ENCODE measurements at places on chromosomes 5 and 9.

GRCh38 chr5:43699910-43700309, 96.9 kb downstream of the NNT start:
- no peak for DNase-seq

GRCh38 chr9:13816837-13817236, 497.1 kb downstream of the NFIB start:
- DNase-seq: no peak

- no peak for DNase-seq
These were observed 20.5 kb downstream of the SRFBP1 start for GRCh38 chr5:121982146-121982892.

GRCh38 chr5:83895860-83896259, 175.2 kb upstream of the HAPLN1 start:
- no peak for DNase-seq

GRCh38 chr9:10538073-10538472, 74.7 kb downstream of the PTPRD start:
- DNase-seq: no peak

- DNase-seq: no peak
These were observed 24.2 kb downstream of the SLC1A1 start for GRCh38 chr9:4514252-4515128.

GRCh38 chr9:31103836-31104235, 1280.6 kb upstream of the ACO1 start:
- no peak for DNase-seq

DNA sequence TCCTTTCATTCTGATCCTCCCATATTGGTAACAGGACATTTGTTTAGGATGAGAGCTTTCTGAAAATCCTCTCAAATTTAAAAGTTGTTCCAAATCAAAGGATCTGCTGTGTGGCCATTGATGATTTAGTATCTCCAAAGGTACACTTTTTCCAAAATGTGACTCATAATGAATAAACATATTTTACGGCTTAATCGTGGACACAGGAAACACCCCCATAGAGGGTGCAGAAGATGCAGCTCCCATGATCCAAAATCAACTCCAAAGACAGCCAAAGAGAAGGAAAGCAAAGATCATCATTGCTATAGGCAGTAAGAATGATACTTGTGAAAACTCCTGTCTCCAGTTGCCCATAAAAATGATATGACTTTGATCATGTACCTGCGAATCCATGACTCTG, 239.7 kb downstream of the PIK3R1 start:
- no peak for DNase-seq

GRCh38 chr9:133493845-133494540, 15.1 kb upstream of the SLC2A6 start:
- no peak for DNase-seq

DNA sequence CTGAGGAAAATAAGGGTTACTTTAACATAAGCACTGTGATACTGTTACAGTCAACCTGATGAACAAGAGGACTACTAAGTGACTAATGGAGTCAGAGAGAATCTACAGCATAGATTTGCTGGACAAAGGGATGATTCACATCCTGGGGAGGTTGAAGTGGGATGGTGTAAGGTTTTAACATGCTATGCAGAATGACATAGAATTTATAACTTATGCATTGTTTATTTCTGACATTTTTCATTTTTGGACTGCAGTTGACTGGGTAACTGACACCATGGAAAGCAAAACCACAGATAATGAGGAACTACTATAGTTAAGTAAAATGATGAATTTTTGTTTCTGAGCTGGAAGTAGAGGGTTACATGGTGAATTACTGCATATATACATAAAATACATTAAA, 389.2 kb downstream of the MAT2B start:
- no peak for DNase-seq

- DNase-seq: no peak
These were observed 16.5 kb downstream of the TPPP start for GRCh38 chr5:676699-677076.

GRCh38 chr9:110334871-110335270, 2.8 kb downstream of the TXNDC8 start:
- no peak for DNase-seq

DNA sequence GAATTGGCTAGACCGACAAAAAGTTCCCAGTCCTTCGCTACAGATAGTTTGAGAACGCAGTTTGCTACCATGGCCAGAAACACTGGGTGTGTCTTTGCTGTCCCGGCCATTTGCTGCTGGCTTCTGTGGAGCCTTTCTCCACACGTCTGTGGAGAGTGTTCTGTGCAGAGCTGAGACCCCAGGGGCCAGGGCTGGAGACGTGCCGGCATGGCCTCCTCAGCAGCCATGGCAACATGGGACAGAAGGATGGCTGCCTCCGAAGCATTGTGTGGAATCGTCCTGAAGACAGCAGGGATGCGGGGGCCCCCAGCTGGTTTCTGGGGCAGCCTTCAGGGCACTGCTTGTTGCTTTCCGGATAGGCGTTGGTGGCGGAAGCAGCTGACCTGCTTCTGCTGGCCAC, 142.8 kb downstream of the GADD45G start:
- DNase-seq: no peak

GRCh38 chr9:134267305-134267880, 58.9 kb upstream of the RXRA start:
- DNase-seq: no peak

DNA sequence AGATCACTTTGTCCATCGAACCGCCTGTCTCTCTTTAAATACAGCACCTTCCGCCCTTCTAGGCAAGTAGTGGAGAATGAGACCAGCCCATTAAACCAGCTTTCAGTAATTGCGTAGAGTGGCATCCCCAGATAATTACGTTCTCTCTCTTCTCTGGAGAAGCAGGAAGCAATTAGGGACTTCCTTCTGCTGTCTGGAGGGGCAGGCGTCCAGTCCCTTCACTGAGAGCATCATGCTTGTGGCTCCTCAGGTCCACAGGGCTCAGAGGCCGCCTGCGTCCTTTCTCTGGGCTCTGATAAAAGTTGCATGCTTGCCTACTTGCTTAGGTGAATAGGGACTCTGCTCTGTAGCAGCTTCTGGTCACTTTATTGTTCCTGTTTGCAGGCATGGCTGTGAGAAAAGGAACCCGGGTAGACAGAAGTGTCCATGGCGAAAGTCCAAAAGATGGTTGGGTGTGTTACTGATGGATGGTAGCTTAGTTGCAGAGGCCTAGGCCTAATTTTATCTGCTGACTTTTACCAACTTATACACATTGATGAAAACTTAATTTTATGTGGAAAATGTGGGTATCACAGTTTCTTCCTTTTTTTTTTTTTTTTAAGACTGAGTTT, 299.1 kb upstream of the PANK3 start:
- no peak for DNase-seq

DNA sequence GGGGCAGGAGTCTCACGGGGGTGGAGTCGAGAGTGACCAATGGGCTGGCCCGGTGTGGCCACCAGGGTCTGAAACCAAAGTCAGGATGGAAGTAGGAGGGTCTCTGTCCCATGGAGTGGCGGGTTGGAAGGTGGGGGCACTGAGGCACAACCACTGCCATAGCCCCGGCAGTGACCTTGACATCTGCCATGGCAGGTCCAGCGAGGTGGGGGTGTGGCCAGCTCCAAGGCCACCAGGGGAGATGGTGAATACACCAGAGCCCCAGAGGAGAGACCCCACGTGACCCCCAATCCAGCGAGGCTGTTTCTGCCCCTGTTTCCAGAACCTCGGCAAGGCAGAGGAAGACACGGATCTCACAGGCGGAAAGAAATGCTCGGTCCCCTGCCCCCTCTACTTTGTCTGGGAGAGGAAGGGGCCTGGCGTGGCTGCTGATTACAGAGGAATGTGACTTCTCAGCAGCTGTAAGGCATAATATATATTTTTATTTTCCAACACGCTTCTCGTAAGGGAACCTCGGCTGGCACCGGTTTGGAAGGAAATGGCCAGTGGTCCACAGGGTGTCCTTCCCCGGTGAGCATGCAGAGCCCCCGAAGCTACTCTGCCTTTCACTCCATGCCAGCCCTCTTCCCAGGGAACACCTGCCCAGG, 105.7 kb upstream of the SARDH start:
- no peak for DNase-seq

DNA sequence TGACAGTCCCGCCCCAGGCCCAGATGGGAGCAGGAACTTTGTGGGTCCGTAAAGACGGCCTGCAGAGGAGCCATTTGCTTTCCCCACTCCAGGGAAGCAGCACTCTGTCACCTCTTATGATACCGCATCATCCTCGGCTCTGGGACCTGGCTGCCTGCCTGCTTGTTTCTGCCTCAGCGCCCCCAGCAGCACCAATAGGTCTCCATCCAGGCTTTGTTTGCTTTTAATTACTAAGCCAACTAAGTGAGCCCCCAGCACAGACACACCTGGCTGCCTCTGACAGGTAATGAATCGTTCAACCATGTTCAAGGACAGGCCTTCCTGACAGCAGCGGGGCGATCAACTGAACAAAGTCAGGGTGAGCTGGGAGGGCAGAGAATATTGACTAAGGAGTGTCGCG, 141.4 kb downstream of the C5orf15 start:
- DNase-seq: no peak

DNA sequence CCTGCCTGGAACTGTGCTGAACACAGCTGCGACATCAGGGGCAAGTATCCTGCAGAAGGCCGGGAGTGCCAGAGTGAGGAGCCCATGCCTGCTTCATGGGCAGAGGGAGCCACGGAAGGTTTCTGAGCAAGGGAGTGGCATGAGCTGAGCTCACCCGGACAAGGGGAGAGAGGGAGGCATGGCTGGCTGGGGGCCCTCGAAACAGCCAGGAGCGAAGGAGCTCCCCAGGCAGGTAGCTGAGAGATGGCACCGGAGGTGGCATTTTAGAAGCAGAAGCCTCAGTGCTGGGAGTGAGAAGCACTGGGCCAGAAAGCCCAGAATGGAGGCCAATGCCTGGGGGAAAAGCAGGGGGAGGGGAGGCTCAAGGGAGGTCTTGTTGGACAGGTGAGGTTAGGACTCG, 56.9 kb upstream of the SARDH start:
- DNase-seq: no peak

DNA sequence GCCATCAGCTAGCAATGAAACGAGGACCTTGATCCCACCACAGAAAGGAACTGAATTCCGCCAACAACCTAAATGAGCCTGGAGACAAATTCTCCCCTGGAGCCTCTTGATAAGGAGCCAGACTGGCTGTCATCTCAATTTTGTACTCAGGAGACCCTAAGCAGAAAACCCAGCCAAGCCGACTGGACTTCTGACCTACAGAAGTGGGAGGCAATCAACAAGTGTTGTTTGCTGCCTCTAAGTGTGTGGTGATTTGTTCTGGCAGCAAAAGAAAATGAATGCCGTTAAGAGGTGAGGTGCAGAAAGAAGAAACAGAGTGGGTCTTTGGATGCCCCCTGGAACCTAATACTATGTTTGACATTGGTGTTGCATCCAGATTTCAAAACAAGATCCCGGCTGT, 72.7 kb upstream of the SPATA31E1 start:
- no peak for DNase-seq

- no peak for DNase-seq
These were observed 60.2 kb downstream of the NRG2 start for GRCh38 chr5:139982975-139983240.

DNA sequence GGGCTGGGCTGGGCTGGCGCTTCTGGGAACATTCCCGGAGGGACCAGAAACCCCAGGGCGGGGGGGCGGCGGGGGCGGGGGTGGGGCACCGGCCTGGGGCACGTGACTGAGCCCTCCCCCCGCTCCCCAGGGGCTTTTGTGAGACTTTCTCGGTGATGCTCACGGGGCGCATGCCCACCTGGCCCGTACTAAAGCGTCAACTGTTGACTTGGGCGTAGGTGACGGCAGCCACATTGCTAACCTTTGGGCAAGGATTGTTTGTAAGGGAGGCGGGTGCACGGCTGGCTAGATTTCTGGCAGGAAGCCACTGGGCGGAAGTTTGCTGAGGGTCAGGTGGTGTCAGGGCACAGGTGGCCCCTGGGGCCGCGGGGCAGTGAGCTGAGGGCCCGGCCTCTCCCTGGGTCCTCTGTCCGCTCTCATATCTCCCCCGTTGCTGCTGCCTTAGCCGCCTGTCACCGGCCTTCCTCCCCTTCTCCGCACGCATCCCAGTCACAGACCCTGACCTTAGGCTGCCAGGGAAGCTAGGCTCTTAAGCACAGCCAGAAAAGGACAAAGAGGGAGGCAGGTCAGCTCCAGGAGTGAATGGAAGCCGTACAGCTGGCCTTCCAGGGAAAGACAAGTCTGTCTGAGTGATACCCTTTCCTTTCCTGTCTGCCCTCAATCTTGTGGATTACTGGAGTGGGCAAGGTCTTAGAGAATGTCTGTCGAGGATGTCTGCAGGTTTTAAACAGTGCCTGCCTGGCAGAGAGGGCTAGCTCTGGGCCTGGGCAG, 812 bp downstream of the CACFD1 start:
- DNase-seq: no peak

GRCh38 chr9:100170085-100170484, 71.0 kb downstream of the INVS start:
- DNase-seq: no peak

- no peak for DNase-seq
These were observed 25.6 kb downstream of the PDZD2 start for GRCh38 chr5:31664566-31664965.

GRCh38 chr9:121584421-121584820, 67.0 kb upstream of the DAB2IP start:
- no peak for DNase-seq

GRCh38 chr5:1594357-1595106, 70.8 kb upstream of the LPCAT1 start:
- DNase-seq: peak; percentile 63

GRCh38 chr5:59905188-59905587, 11.7 kb upstream of the PDE4D start:
- DNase-seq: no peak

DNA sequence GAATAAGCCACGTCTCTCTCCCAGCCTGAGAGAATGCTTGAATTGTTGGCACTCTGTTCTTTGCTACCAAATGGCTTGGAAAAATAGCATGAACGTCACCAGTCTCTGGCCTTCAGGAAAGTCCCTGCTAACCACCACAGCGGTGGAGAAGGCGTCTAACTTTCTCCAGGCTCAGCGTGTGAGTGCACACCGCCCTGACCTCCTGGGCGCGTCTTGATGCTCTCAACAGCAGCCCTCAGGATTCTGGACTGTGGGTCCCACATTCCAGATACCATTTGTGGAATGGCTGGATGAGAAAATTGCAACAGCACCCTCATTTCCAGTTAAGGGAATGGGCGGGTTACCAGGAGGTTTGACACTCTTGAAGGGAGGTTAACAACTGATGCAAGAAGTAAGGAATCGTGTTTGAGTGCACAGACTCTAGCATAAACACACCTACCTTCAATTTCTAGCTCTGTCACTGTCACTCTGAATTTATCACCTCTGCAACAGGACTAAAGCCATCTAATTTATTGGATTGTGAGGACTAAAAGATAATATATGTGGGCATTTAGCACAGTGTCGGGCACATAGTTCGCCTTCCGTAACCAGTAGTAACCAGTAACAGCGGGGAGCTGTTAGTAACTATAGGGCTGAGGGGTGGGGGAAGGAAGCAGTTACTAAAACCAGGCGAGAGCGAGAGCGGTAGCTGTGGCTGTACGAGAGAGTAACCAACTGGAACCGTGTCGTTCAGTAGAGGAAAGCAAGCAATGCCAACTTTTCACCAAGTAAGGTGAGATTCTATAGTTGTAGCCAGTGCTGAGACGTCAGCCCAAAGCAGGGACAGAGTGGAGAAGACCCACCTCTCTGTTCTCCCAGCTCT, 807 bp upstream of the PLGRKT start:
- DNase-seq: no peak

GRCh38 chr9:17064558-17064957, 70.3 kb upstream of the CNTLN start:
- DNase-seq: no peak

GRCh38 chr5:163813900-163814299, 308.5 kb downstream of the MAT2B start:
- DNase-seq: no peak

GRCh38 chr9:123696476-123696875, 233.4 kb downstream of the DENND1A start:
- DNase-seq: no peak

- DNase-seq: no peak
These were observed 73.5 kb downstream of the CACNA1B start for GRCh38 chr9:137951107-137951506.
